ENCODE measurements at places on chromosomes 5 and 9. TPM values are rescaled to one million over a fixed set of nuclear protein-coding genes. Genes with fewer than 3 reads are reported as not detected.

The PCDHB15 gene
- total RNA-seq: 0.07 TPM

The CTSV gene
- total RNA-seq: not detected

The ZBTB34 gene
- total RNA-seq: 13.4 TPM

The IFNA13 gene
- not detected for total RNA-seq

The EFNA5 gene
- not detected for total RNA-seq

The RLN2 gene
- total RNA-seq: not detected

The WNK2 gene
- total RNA-seq: 3.3 TPM

The TERT gene
- 3.3 TPM for total RNA-seq

The NPR3 gene
- total RNA-seq: not detected

The EQTN gene
- total RNA-seq: not detected

The ARHGEF39 gene
- 16.1 TPM for total RNA-seq

The SUSD3 gene
- 16.9 TPM for total RNA-seq

The FBN2 gene
- 0.22 TPM for total RNA-seq

- no peak overlapping the region for H3K4me3 ChIP-seq
- H3K27me3 ChIP-seq: no peaks in the 10 kb centered on the region
- no peak for DNase-seq
- H3K36me3 ChIP-seq: peaks cover 56% of the 10 kb centered on the region
- no peak overlapping the region for H3K27ac ChIP-seq
- peaks cover 29% of the 10 kb centered on the region for H3K4me1 ChIP-seq
These were observed 35.3 kb downstream of the CPEB4 start for GRCh38 chr5:173923218-173924095.

- no peaks in the 10 kb centered on the region for H3K4me1 ChIP-seq
- no peak for DNase-seq
- H3K27ac ChIP-seq: no peak overlapping the region
- H3K4me3 ChIP-seq: no peak overlapping the region
These were observed 19.9 kb downstream of the VAV2 start for GRCh38 chr9:133971981-133972941.

GRCh38 chr5:142881784-142882126, 111.6 kb downstream of the ARHGAP26 start:
- H3K4me1 ChIP-seq: no peaks in the 10 kb centered on the region
- H3K27me3 ChIP-seq: peaks cover 3% of the 10 kb centered on the region
- H3K27ac ChIP-seq: no peak overlapping the region
- no peaks in the 10 kb centered on the region for H3K36me3 ChIP-seq
- no peak overlapping the region for H3K4me3 ChIP-seq

DNA sequence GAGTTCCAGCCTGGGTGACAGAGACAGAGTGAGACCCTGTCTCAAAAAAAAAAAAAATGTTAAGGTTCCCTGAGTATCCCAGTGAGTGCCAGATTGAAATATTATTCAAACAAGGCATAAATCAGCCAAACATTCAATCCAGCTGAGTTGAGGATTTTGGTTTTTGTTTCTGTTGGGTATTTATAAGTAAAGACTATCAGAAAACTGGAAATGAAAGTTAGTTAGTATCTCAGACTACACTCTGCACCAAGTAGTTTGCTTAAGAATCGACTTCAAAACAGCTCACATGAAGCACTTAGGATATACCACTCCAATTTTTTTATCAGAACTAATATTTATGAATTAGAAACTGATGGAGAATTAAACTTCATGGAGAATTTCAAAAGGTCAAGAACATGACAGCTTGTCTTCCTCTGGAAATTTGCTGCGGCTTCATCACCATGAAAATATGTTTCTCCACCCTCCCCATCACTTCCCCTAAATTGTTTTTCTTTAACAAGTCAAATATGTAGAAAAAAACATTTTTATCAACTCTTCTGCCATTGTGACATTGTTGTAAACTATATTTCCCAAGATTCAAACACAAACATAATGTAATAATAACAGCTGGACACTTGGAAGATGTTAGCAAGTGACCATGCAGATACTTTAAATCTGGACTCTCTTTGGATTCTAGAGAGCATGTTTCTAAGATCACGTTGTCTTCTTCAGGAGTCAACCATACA, 110.0 kb upstream of the PTGER4 start:
- H3K4me3 ChIP-seq: no peak overlapping the region
- H3K36me3 ChIP-seq: no peaks in the 10 kb centered on the region
- H3K27me3 ChIP-seq: no peaks in the 10 kb centered on the region

DNA sequence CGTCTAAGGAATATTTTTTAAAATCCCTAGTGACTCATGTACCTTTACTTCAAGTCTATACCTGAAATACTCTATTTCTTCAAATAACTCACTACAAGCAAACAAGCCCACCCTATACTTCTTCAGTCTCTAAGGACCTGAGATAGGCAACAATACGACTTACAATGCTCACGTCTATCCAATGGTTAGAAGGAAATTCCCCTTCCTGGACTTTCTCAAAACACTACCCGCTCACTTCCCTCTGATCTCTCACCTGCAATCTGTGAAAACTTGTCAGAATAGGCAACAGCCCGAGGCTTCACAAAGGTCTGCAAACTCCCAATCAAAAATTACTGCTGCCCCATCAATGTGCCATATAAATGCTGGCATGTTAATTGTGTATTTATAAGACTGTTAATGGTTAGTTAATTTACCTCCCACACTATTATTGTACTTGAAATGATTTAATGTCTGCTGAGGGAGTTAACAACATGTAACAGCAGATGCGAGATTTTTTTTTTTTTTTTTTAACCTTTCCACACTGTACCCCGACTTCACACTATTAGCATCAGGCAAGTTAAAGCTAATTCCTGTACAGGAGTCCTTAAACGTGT, 27.3 kb downstream of the MAPKAP1 start:
- H3K36me3 ChIP-seq: no peaks in the 10 kb centered on the region
- peaks cover 13% of the 10 kb centered on the region for H3K4me1 ChIP-seq
- H3K27ac ChIP-seq: no peak overlapping the region
- H3K4me3 ChIP-seq: no peak overlapping the region

- no peaks in the 10 kb centered on the region for H3K4me1 ChIP-seq
- no peaks in the 10 kb centered on the region for H3K36me3 ChIP-seq
- DNase-seq: no peak
- no peak overlapping the region for H3K27ac ChIP-seq
These were observed 136.4 kb downstream of the PIP5K1B start for GRCh38 chr9:68841276-68842052.

GRCh38 chr5:42675602-42676001, 81.0 kb upstream of the CCDC152 start:
- H3K4me1 ChIP-seq: no peaks in the 10 kb centered on the region
- H3K4me3 ChIP-seq: no peak overlapping the region
- no peaks in the 10 kb centered on the region for H3K27me3 ChIP-seq
- no peak overlapping the region for H3K27ac ChIP-seq

DNA sequence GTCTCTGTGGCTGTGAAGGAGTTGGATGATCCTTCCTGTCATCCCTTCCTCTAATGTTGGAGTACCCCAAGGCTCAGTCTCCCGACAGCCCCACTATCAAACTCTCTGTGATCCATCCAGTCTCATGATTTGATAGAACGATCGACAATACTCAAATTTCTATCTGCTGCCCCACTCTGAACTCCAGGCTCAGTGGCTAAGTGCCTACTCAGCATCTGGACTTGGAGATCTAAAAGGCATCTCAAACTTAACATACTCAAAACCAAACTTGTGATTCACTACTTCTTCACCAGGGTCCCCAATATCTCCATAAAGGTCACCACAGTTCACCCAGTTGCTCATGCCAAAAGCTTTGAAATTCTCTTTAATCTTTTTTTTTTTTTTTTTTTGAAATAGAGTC, 15.1 kb upstream of the STRBP start:
- H3K27me3 ChIP-seq: no peaks in the 10 kb centered on the region
- H3K36me3 ChIP-seq: no peaks in the 10 kb centered on the region
- H3K4me3 ChIP-seq: no peak overlapping the region
- peaks cover 19% of the 10 kb centered on the region for H3K4me1 ChIP-seq
- H3K27ac ChIP-seq: no peak overlapping the region
- no peak for DNase-seq

GRCh38 chr9:105132606-105133005, 111.8 kb upstream of the SLC44A1 start:
- no peak overlapping the region for H3K27ac ChIP-seq
- H3K4me3 ChIP-seq: no peak overlapping the region
- peaks cover 5% of the 10 kb centered on the region for H3K27me3 ChIP-seq
- no peak for DNase-seq
- no peaks in the 10 kb centered on the region for H3K4me1 ChIP-seq

DNA sequence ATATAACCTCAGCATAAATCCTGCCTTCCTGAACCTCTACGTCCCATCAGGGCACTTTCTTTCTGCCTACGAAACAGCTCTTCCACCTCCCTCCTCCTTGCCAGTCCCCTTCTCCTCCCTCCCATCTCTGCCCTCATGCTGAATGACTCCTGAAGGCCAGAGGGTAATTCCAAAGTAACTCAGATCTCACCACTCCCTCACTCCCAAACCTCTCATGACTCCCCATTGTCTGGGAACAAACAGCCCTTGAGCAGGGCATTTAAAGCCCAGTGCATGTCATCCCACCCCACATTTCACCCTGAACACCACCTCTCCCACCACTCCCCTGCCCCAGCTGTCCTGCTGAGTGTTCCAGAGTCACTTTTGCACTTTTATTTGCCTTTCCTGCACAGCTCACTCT, 8.9 kb upstream of the FBP1 start:
- H3K27ac ChIP-seq: no peak overlapping the region
- peaks cover 3% of the 10 kb centered on the region for H3K4me1 ChIP-seq
- DNase-seq: no peak

DNA sequence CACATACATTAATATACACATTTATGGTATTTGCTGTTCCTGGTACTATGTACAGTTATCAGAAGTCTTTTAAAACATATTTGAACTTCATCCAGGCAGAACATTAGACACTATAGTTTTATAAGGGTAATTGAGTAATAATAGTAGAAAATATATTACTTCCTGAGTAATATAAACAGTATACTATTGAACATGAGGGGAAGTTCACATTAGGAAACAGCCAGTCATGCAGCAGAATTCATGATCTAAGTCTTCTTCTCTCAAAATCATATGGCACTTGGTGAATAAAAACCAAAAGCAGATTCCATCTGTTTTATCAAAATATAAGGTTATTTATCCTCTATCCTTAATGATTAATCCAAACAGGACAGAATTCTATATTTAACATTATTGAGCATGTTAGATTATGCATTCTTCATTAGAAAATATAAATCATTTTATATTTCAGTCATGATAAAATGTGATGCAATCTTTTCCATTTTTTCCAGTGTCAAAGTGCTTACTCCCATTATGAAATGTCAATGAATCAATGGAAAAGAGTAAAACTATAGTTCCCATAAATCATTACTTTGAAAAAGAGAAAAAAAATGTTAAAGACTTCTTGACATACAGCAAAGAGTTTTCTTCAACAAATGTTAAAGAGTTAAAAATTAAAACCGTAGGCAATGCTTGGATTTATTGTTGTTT, 584.3 kb upstream of the TUSC1 start:
- no peaks in the 10 kb centered on the region for H3K36me3 ChIP-seq
- H3K27ac ChIP-seq: no peak overlapping the region
- H3K4me3 ChIP-seq: no peak overlapping the region
- no peaks in the 10 kb centered on the region for H3K27me3 ChIP-seq
- DNase-seq: no peak
- no peaks in the 10 kb centered on the region for H3K4me1 ChIP-seq

DNA sequence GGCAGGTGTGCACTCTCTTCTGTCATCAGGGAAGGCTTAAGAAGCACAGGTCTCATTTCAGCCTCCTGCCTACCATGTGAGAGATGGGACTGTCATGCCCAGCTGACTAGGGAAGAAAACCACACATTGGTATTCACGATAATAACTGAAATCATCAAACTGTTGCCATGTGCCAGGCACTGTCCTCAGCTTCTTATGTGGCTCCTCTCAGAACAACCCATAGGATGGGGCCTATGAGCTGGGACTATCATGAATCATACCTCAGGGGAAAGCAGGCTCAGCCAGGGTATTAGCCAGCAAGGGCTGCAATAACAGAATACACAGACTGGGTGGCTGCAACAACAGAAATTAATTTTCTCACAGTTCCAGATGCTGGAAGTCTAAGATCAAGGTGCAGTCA, 3.3 kb downstream of the AFAP1L1 start:
- no peak for DNase-seq
- no peak overlapping the region for H3K4me3 ChIP-seq
- H3K27ac ChIP-seq: no peak overlapping the region

- H3K27ac ChIP-seq: no peak overlapping the region
- peaks cover 10% of the 10 kb centered on the region for H3K4me1 ChIP-seq
- H3K36me3 ChIP-seq: no peaks in the 10 kb centered on the region
- H3K4me3 ChIP-seq: no peak overlapping the region
- no peaks in the 10 kb centered on the region for H3K27me3 ChIP-seq
- peak; percentile 48 for DNase-seq
These were observed 796 bp upstream of the GADD45G start for GRCh38 chr9:89603767-89604665.

DNA sequence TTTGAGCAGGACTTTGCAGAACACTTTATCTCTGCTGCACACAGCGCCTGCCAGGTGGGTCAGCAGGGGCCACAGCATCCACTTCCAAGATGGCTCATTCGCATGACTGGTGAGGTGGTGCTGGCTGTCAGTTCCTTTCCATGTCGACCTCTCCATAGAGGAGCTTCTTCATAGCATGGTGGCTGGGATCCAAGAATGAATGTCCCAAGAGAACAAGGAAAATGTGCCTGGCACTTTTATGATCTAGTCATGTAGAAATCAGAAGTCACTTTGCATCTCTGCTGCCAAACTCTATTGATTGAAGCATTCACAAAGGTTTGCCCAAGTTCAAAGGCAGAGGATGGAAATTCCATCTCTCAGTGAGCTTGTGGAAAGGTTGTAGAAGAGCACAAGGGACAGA, 85.0 kb downstream of the GALNT10 start:
- no peaks in the 10 kb centered on the region for H3K36me3 ChIP-seq
- H3K4me3 ChIP-seq: no peak overlapping the region
- DNase-seq: no peak
- H3K27ac ChIP-seq: no peak overlapping the region

- H3K27ac ChIP-seq: no peak overlapping the region
- H3K27me3 ChIP-seq: no peaks in the 10 kb centered on the region
These were observed 62.6 kb upstream of the C6 start for GRCh38 chr5:41275813-41276512.

DNA sequence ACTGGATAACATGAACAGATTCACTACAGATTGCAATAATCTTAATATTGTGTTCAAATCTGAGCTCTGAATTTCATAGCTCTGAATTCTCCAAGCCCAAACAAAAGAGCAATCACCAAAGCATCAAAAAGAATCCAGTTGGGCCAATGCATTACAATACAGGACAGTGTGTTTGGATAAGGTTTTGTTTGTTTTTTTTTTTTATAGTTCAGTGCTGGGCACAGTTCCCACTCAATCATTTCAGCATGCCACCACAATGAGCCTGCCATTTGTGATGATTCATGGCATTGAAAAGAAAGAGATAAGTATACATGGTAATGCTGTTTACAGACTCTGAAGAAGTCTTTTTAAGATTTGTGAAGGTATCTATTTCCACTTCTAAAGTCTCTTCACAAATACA, 1.7 kb upstream of the HTR1A start:
- no peaks in the 10 kb centered on the region for H3K4me1 ChIP-seq
- H3K27ac ChIP-seq: no peak overlapping the region
- no peak overlapping the region for H3K4me3 ChIP-seq
- DNase-seq: no peak

- no peak for DNase-seq
- no peak overlapping the region for H3K4me3 ChIP-seq
- no peaks in the 10 kb centered on the region for H3K36me3 ChIP-seq
- no peaks in the 10 kb centered on the region for H3K27me3 ChIP-seq
These were observed 94.0 kb downstream of the SPATA31D1 start for GRCh38 chr9:82082563-82082962.
